Cardiac muscle cell (in vitro differentiated cells and primary cell): ENCODE measurements at places on chromosomes 1 and 21.

DNA sequence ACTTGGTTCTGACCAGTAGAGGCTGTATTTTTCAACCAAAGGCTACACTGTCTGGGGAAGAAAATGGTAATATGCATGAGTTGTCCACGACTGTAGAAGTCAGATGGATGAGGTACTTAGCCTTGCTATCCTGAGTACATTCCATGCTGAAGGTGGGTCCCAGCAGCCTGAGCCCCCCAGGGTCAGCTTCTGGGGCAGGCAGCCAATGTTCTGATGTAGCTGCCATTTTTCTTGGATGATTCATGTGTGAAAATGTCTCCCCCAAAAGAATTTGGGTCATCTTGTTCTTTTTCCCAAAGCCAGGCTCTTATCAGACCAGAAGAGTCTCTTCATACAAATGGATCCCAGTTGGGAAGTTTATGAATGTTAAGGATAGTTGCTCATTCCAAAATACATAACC lies 172.2 kb upstream of the UBE2U start:
- H3K36me3 ChIP-seq = no peaks in the 10 kb centered on the region
- DNase-seq = peak; percentile 36
- no peaks in the 10 kb centered on the region for H3K4me1 ChIP-seq

- no peak overlapping the region for H3K27ac ChIP-seq
- DNase-seq = no peak
- H3K4me3 ChIP-seq = no peak overlapping the region
- H3K36me3 ChIP-seq = no peaks in the 10 kb centered on the region
These were observed 50.9 kb downstream of the SLC37A1 start for GRCh38 chr21:42564561-42564971.

DNA sequence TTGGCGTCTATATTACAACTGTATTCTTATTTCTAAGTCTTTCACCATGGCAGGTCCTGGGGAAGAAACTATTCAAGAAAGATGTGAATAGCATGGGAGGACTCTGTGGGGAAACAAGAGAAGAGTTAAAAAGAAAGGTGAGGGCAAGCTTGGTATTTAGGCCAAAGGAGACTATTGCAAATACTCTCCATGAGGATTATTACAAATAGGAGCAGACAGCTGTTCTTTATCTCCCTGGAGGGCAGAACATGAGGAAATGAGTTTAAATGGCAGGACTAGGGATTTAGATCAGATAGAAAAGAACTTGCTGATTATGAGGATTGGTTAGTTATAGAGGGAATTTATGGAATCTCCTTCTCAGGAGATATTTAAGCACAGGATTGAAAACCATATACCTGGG lies 186.8 kb downstream of the CDC7 start:
- H3K27me3 ChIP-seq = no peaks in the 10 kb centered on the region
- H3K36me3 ChIP-seq = no peaks in the 10 kb centered on the region

DNA sequence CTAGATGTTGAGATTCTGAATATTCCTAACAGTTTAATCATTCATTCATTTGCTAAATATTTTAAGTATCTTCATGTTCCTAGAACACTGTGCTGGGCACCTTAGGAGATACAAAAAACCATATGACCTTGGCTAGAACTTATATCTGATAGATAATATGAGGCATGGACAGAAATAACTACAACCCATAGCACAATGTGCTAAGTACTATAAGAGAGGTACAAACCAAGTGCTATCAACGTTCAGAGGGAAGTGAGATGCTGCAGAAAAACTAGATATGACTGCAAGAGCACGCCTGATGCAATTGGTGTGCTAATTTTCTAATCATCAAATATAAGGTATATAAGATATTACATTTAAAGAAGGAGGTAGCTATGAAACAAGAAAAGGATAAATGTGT lies 10.7 kb downstream of the NMNAT2 start:
- no peak overlapping the region for H3K4me3 ChIP-seq
- peaks cover 6% of the 10 kb centered on the region for H3K4me1 ChIP-seq
- no peaks in the 10 kb centered on the region for H3K27me3 ChIP-seq

GRCh38 chr1:115458426-115459114 lies 120.5 kb upstream of the NGF start:
- peaks cover 3% of the 10 kb centered on the region for H3K4me1 ChIP-seq
- no peaks in the 10 kb centered on the region for H3K36me3 ChIP-seq
- no peak overlapping the region for H3K27ac ChIP-seq
- no peak overlapping the region for H3K4me3 ChIP-seq
- no peaks in the 10 kb centered on the region for H3K27me3 ChIP-seq
- DNase-seq = no peak

- H3K27me3 ChIP-seq = no peaks in the 10 kb centered on the region
- H3K4me3 ChIP-seq = no peak overlapping the region
- no peaks in the 10 kb centered on the region for H3K36me3 ChIP-seq
- DNase-seq = peak; percentile 51
- H3K27ac ChIP-seq = peak overlapping the region; percentile 73
These were observed 41.5 kb downstream of the LRRC53 start for GRCh38 chr1:74470936-74471335.

DNA sequence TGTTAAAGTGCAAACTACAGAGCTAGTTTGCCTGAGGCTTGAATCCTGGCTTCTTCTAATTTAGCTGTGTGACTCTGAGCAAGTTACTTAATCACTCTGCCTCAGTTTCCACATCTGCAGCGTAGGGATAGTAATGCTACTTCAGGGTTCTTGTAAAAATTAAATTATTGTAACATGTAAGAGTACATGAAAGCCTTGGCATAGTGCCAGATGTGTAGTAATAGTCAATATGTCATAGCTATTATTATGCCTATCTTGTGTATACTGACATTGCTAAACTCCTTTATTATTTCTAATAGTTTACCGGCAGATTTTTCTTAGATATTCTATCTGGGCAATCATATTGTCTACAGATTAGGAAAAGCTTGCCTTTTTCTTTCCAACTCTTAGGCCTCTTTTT lies 6.8 kb upstream of the TADA1 start:
- no peak overlapping the region for H3K27ac ChIP-seq
- H3K4me3 ChIP-seq = no peak overlapping the region
- H3K36me3 ChIP-seq = no peaks in the 10 kb centered on the region
- H3K27me3 ChIP-seq = peaks cover 38% of the 10 kb centered on the region
- DNase-seq = no peak

- H3K27me3 ChIP-seq = no peaks in the 10 kb centered on the region
- no peaks in the 10 kb centered on the region for H3K36me3 ChIP-seq
- H3K27ac ChIP-seq = no peak overlapping the region
- no peak overlapping the region for H3K4me3 ChIP-seq
These were observed 82.3 kb downstream of the TM2D1 start for GRCh38 chr1:61642475-61643232.

DNA sequence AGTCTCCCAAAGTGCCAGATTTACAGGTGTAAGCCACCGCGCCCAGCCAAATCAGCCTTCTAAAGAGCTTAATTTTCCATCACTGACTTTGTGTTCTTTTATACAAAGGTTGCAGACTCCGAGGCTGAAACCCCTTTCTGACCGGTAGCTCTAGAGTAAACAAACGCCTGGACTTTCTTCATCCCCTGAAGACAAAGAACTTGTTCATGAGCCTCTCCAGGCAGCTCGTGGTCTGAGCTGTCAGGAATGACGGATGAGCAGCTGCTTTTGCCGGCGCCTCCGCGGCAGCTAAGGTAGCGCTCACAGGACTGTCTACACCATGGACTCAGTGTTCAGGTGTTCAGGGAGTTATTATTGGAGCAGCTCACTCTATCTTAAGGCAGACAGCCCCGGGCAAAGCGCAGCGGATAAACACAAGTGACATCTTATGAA lies 128.5 kb upstream of the ERRFI1 start:
- no peaks in the 10 kb centered on the region for H3K36me3 ChIP-seq
- no peak overlapping the region for H3K4me3 ChIP-seq
- DNase-seq = peak; percentile 27
- H3K27ac ChIP-seq = no peak overlapping the region

DNA sequence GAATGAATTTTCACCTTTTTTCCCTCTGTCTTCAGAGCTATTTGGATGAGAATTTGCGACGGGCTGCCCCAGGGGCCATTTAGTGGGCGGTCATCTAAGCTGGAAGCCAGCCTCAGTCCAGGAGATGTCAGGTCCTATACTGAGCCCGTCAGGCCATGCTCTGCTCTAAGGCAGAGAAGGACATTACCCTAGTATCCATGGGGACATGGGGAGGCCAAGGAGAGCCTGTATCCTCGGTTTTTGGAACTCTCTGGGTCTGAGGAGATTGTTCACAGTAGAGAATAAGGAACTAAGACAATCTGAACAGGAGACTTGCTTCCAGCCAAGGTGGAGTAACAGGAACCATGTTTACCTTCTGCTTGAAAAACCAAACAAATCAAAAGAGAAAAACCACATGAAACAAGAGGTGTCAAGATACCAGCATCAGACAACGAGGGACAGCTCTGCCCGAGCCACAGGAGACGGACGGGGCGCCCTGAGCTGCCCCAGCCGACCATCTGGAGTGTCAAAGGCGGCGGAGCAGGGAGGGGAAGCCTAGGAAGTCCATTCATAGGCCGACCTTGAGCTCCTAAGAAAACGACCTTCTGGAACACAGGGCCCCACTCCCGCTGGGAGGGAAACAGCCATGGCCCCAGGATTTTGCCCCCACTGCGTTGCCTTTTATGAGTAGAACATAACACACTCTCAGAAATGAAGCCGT lies 20.0 kb upstream of the ADARB1 start:
- no peaks in the 10 kb centered on the region for H3K36me3 ChIP-seq
- no peaks in the 10 kb centered on the region for H3K27me3 ChIP-seq
- no peak overlapping the region for H3K4me3 ChIP-seq
- no peak for DNase-seq
- no peak overlapping the region for H3K27ac ChIP-seq
- peaks cover 7% of the 10 kb centered on the region for H3K4me1 ChIP-seq

DNA sequence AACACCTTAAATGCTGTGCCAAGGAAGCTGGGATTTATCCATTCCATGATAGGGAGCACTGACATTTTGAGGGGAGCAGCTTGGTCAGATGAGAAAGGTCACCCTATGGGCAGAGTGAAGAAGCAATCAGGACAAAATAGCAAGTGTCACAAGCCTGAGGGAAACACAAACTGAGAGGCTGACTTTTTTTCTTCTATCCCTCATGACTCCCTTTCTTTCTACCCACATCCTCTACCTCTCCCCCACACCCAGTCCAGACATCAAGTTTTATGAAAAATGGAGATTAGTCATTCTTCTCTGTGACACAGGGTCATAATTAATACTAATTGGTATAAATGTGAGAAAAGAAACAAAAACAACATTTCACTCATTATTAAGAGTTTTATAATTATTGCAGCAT lies 103.1 kb downstream of the SLC25A24 start:
- H3K4me1 ChIP-seq = no peaks in the 10 kb centered on the region
- H3K27me3 ChIP-seq = no peaks in the 10 kb centered on the region
- no peak overlapping the region for H3K27ac ChIP-seq
- H3K36me3 ChIP-seq = no peaks in the 10 kb centered on the region

- no peak for DNase-seq
- no peaks in the 10 kb centered on the region for H3K27me3 ChIP-seq
- H3K27ac ChIP-seq = no peak overlapping the region
- H3K4me1 ChIP-seq = peaks cover 6% of the 10 kb centered on the region
These were observed 132.4 kb downstream of the MAP3K21 start for GRCh38 chr1:233459968-233460367.

- H3K36me3 ChIP-seq = no peaks in the 10 kb centered on the region
These were observed 251.6 kb downstream of the GPATCH2 start for GRCh38 chr1:217379336-217379735.

GRCh38 chr1:34612091-34612827 lies 142.6 kb upstream of the GJB5 start:
- no peak for DNase-seq
- H3K36me3 ChIP-seq = no peaks in the 10 kb centered on the region
- no peak overlapping the region for H3K4me3 ChIP-seq
- H3K27me3 ChIP-seq = peaks cover 2% of the 10 kb centered on the region
- no peaks in the 10 kb centered on the region for H3K4me1 ChIP-seq

- H3K27me3 ChIP-seq = no peaks in the 10 kb centered on the region
- H3K27ac ChIP-seq = no peak overlapping the region
- no peaks in the 10 kb centered on the region for H3K36me3 ChIP-seq
- no peaks in the 10 kb centered on the region for H3K4me1 ChIP-seq
- H3K4me3 ChIP-seq = no peak overlapping the region
- DNase-seq = no peak
These were observed 326.8 kb downstream of the PTPRU start for GRCh38 chr1:29563092-29563491.

DNA sequence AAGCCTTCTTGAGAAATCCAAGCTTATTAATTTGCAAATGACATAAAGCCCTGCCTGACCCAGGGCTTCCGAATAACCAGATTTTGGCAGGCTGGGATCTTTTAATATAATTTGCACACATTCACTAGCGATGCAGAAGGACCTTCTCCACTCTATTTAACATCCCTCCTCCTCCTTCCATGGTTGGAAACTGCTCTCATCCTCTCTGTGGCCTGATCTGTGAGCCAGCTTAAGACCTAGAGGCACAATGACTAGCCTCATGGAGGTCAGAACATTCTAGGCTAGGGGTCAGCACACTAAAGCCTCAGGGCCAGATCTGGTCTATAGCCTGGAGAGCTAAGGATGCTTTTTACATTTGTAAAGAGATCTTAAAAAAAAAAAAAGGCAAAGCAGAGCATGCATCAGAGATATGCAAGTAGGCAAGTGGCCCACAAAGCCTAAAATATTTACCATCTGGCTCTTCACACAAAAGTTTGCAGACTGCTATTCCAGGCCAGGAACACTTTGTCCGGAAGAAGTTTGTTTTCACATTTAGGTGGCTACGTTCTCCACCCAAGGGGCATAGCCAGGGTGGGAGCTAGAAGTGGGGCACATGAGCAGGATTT lies 138.2 kb upstream of the HMGB4 start:
- DNase-seq = no peak
- no peaks in the 10 kb centered on the region for H3K27me3 ChIP-seq
- H3K4me1 ChIP-seq = no peaks in the 10 kb centered on the region
- H3K36me3 ChIP-seq = no peaks in the 10 kb centered on the region

- DNase-seq = no peak
- H3K4me3 ChIP-seq = no peak overlapping the region
- peaks cover 14% of the 10 kb centered on the region for H3K4me1 ChIP-seq
- no peak overlapping the region for H3K27ac ChIP-seq
These were observed 122.2 kb downstream of the ACTL8 start for GRCh38 chr1:17877316-17877715.

GRCh38 chr1:110918016-110918415 lies 45.1 kb downstream of the CD53 start:
- H3K27ac ChIP-seq = no peak overlapping the region
- no peak for DNase-seq
- H3K4me3 ChIP-seq = no peak overlapping the region
- no peaks in the 10 kb centered on the region for H3K36me3 ChIP-seq

DNA sequence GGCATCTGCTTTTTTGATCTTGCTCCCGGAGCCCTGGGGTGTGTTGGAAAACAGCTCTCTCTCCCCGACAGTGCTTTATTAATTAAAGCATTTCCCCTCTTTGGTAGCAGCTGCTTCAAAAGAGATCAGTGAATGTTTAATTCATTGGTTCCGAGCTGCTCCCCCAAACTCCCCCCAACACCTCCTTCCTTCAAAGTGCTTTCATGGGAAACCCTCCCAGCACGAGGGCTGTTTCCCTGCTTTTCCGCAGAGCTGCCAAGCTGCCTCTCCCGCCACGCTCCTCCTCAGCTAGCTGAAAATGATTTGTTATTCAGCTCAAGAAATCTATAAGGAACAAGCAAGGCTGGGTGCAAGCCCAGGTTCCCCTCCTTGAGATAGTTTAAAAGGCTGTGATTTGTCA lies 40.0 kb upstream of the DISP3 start:
- H3K4me1 ChIP-seq = no peaks in the 10 kb centered on the region
- H3K27ac ChIP-seq = no peak overlapping the region
- no peaks in the 10 kb centered on the region for H3K36me3 ChIP-seq
- no peaks in the 10 kb centered on the region for H3K27me3 ChIP-seq
